ENCODE measurements at places on chromosomes 12 and 14. TPM values are rescaled to one million over a fixed set of nuclear protein-coding genes. Genes with fewer than 3 reads are reported as not detected.

NDUFB1 gene
- 248 TPM for total RNA-seq

RNU4-1 gene
- under 0.01 TPM for total RNA-seq

TPPP2 gene
- total RNA-seq = not detected

TULP3 gene
- total RNA-seq = 19.8 TPM

DGLUCY gene
- total RNA-seq = 0.92 TPM

TBX3 gene
- total RNA-seq = 89.4 TPM
